ENCODE measurements at places on chromosomes 7 and 10.

- no peak for DNase-seq
These were observed 52.9 kb downstream of the DNAJC12 start for GRCh38 chr10:67785098-67785497.

DNA sequence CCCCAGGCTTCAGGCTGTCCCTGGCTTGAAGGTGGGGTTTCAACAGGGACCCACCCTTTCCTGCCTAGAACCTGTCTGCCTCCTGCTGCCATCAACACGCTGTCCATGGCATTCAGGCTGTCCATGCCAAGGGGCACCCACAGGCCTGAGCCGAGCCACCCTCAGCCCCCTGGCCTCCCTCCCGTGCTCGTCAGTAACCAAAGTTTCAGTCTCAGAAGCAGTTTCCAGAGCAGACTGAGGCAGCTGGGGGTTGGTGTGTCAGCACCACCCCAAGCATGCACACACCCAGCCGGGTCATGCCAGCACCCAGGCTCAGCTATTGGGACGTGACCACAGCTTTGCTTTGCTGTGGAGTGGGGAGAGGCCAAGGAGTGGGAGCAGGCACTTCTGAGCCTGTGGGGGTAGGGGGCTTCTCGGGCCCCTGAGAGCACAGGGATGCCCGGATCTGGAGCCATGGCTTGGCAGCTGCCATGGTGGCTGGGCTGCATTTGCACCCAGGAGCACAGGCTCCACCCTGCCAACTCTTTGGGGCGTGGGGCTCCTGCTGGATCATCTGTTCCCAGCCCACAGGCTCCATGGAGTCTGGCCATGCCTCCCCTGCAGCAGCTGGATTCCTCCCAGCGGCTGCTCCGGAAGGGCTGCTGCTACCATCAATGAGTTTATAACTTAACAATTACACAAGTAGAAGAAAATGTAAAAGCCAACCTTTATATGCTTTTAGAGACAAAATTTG, 314.5 kb upstream of the SEMA3C start:
- no peak for DNase-seq

DNA sequence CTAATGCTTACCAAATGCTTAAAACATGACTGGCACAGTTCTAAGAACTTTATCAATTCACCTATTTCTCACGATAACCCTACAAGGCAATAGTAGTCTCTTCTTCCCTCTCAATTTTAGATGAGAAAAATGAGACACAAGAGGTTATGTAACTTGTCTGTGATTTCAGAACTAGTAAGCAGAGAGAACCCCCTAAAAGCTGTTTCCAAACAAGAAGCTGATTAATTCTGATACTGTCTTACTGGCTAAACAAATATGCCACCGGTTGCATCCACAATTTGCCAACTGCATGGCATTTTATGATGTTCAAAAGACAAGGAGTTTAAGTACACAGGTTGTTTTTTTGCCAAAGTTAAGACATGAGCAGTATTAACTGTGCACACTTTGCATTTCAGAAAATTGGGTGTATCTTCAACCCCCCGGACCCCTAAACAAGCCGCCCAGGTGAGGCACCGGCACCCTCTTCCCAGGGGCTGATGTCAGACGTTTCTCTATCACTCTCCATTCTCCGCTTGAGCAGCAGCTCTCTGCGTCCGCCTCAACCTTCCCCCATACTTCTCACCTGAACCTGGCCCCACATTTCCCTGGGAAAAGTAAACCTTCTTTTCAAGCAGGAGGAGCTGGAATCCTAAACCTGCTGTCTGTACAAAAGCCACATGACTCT, 21.7 kb downstream of the RSU1 start:
- no peak for DNase-seq

GRCh38 chr7:47427051-47427643, 154.8 kb downstream of the TNS3 start:
- DNase-seq: no peak

- DNase-seq: no peak
These were observed 186.1 kb upstream of the ZWINT start for GRCh38 chr10:56547163-56547562.

- DNase-seq: no peak
These were observed 44.1 kb upstream of the ADO start for GRCh38 chr10:62760401-62760800.

- no peak for DNase-seq
These were observed 20.3 kb downstream of the CACUL1 start for GRCh38 chr10:118734475-118734874.

GRCh38 chr10:14456870-14457266, 126.1 kb upstream of the FRMD4A start:
- no peak for DNase-seq

GRCh38 chr7:130598056-130598455, 70.5 kb downstream of the COPG2 start:
- DNase-seq: no peak

DNA sequence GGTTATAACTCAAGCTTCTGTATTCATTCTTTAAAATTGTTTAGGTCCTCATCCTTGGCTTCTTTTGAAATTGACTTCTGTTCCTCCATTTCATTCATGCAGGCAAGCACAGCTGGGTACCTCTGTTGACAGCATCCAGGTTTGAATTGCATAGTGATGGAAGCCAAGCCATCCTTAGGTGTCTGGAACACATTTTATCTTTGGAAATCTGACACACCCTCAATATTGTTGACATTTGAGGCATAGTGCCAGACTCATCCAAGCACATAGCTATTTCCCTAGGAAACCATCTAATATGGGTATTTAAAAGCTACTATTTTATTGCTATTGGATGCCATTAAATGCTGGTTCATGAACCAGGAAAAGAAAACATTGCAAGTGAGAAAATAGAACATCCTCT, 142.1 kb upstream of the PTPRZ1 start:
- no peak for DNase-seq

DNA sequence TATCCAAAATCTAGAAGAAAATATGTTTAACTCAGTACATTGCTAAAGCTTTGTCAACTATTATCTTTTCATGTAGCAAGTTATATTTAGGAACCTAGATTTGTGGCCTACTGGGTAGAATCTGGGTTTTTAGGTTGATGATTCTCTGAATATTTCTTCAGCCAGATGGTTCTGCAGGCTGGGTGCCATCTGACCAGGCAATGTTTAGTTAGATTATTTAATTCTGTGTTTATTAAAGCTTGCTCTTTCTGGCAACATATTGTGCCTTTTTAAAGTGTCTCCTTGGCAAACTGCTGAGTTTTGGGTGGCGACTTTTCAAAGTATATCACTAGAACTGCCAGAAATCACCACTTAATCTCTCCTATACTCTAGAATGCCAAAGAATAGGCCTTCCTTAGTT, 114.1 kb downstream of the LHFPL3 start:
- DNase-seq: no peak
